ENCODE measurements at places on chromosomes 7 and 10.

- no peak for DNase-seq
These were observed 10.4 kb downstream of the ALDH18A1 start for GRCh38 chr10:95646160-95646559.

DNA sequence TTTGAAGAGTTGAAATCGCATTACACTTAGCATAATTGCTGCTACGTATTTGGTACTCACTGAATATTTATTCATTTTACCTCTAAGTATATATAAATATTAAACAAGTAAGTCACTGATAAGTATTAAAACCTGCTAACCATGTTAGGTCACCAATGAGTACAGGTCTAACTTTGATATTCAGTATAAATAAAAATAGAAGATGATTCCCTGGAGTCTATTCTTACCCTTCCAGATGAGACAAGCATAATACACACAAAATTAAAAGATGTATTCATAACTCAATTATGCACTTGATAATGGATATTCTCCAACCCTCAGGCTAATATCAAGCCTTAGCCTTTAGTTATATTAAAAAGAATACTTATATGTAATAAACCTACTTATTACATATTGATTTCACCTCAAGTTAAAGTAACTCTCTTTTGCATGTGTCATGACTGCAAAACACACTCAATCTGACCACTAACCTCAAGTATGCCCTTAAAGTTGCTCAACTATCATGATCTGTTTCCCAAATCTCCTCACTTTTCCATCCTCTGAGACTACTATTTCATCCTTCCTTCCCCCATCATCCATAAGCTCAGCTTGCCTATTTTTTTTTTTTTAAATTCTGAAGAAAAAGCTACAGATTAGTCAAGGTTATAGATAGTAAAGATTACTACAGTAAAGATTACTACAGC, 46.8 kb downstream of the IPMK start:
- DNase-seq: no peak

- DNase-seq: no peak
These were observed 24.1 kb upstream of the PNLIP start for GRCh38 chr10:116521424-116522290.

DNA sequence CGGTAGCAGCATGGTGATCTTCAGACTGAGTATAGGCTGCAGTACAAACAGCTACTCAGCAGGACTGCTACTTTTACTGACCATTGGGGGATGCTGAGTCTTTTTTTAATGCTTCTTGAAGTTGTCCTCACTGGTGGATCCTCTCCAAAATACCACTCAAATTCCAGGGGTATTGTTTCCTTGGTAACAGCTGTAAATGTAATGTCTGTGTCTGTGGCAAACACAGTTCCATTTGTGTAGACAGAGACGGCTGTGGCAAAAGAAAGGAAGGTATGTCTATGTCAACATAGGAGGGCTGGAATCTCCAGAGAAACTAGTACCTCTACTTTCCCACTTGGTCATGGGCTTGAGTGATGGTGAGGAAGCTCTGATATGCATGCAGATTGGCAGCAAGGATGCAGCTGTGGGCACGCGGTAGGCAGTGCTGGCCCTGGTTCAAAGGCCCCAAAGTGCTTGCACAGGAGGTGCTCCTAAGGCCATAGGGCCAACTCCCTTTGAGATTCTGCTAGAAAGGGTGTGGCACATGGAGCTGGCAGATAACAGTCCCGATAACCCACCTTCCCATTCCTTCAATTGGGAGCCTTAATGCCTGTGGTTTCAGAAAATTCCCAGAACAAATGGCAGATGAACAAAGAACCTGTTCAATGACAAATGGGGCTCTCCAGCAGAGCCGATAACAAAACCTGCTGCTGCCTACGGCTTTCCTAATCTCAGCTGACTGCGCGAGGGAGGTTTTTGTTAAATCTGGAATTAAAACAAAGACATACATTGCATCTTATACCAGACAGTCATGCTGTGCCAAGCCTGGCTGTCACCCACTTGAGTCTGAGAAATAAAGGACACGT, 43.0 kb downstream of the PKD1L1 start:
- no peak for DNase-seq

- no peak for DNase-seq
These were observed 19.7 kb downstream of the CALML5 start for GRCh38 chr10:5479481-5480161.

GRCh38 chr7:141513720-141514119, 37.5 kb upstream of the AGK start:
- no peak for DNase-seq

- DNase-seq: peak; percentile 9
These were observed 227.4 kb downstream of the GRID1 start for GRCh38 chr10:86139066-86139657.

DNA sequence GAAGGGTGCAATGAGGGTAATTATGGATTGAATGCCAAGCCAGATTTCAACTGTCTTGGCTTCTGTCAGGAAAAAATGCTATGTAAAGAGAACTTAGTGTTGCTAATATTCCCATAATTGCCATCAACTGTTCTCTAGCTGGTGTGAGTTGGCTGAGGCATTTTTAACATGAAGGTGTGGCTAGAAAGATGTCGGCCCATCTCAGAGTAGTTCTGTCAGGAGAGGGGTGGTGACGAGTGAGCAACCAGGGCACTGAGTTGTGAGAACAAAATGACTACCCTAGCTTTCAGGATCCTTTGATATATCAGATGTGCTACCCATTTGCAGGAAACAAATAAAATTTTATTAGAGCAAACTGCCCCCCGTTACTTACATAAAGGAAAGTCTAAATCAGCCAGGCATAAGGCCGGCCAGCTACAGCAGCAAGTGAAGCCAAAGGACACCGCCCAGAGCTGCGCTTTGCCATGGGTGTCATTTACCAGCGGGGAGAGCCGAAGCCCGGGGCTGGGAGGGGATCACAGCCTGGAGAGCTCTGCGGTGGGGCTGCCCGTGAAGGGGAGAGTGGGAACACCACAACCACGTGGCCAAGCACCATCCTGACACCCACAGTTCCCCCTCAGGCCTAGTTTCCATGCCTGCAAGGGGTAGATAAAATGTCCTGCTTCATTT, 141.4 kb downstream of the ICA1 start:
- DNase-seq: no peak

DNA sequence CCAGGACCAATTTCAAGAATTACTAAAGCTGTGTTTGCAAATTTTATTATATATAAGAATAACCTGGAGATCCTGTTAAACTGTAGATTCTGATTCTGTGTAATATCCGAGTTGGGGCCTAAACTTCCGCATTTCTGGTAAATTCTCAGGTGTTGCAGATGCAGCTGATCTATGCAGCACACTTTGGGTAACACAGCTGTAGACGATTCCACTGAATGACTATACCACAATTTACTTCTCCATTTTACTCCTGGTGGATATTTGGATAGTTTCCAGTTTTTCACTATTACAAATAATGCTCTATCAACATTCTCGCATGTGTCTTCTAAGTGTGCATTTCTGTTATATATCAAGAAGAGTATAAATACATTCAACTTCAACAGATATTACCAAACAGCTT, 7.5 kb downstream of the GDI2 start:
- DNase-seq: no peak

- DNase-seq: no peak
These were observed 117.9 kb downstream of the NPY start for GRCh38 chr7:24401628-24402593.

DNA sequence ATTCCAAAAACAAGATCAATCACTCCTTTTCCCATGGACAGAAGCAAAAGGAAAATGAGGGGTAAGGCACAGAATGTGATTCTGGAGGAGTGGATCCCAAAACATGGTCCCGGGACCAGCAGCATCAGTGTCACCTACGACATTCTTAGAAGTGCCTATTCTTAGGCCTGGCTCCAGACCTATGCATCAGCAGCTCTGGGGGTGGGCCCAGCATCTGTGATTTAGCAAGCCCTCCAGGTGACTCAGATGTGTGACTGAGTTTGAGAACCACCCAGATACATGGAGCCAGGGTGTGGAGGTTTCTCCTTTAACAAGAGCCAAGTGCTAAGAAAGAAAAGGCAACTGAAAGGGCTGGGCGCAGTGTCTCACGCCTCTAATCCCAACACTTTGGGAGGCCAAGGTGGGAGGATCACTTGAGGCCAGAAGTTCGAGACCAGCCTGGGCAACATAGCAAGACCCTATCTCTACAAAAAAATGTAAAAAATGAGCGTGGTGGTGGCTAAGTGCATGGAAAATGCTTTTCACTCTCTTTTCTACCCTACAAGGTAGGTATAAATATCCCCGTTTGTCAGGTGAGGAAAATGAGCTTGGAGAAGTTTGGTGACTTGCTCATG, 17.1 kb upstream of the ARPC1A start:
- DNase-seq: no peak

GRCh38 chr7:131052285-131052904, 275.3 kb upstream of the MKLN1 start:
- DNase-seq: no peak

GRCh38 chr10:127315888-127316287, 119.5 kb upstream of the INSYN2A start:
- DNase-seq: no peak

DNA sequence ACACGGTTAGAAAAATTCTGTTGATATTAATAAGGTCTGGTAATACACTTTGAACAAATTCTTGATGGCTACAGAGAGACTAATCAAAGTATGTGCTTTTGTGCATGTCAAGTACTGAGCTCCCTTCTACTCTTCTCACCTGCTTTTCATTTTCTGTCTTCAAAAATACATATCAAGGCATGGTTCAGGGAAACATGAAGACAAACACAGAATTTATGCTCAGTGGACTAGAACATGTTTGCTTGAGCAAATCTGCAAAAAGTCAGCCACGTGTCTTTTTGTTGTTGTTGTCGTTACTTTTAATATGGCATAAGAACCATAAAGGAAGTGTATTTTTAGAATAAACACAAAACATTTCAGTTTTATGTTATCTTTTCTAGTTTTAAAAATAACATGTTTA, 21.9 kb downstream of the CDK13 start:
- DNase-seq: no peak

- DNase-seq: no peak
These were observed 751.8 kb downstream of the KCNMA1 start for GRCh38 chr10:76885816-76886215.

DNA sequence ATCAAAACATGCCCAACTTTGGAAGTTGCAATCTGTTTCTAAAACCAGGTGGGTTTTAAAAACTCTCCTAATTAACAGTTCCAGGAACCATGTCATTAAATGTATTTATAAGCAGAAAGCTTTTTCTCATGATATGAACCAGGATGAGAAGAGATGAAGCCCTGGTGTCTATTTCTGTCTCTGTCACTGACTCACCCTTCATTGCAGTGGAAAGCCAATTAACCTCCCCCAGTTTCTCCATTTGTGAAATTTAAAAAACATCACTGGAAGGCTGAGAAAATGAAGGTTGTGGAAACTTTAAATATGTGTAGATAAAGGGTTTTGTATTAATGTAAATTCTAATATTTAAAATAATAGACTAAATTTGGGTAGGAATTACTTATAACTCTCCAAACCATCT, 1088.0 kb downstream of the SORCS1 start:
- no peak for DNase-seq

GRCh38 chr7:75662579-75663301, 76.0 kb downstream of the HIP1 start:
- no peak for DNase-seq

DNA sequence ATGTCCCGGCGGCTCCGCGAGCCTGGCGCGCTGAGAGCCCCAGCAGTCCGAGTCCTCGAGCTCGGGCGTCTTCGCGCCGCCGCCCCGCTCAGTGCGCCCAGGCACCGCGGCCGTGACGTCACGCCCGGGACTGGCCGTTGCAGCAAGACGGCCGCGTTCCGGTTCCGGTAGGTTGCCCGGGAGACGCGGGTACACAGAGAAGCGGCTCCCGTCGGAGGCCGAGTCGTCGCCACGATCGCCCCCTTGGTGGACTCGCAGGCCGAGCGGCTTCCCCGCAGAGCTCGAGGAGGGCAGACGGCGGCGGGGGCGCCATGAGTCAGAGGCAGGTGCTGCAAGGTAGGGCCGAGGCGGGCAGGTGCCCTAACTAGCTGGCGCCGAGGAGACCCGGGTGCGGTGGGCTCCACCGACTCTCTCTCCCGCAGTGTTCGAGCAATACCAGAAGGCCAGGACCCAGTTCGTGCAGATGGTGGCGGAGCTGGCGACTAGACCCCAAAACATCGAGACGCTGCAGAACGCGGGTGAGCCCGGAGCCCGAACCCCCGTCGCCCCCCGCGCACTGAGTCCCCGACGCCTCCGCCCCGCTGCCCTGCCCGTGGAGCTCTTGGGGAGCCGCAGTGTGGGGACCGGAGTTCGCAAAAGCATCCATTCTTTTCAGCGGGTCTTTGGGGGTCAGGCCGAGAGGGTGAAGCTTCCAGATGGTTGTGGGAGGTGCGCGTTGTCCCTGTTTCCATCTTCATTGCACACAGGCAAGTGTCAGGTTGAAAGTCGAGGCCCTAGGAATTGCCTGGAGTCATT, at the start of gene SPAG6:
SPAG6 (plus strand) TSS at position 196 of the 795 bp plus-strand sequence; CDS start at position 312, 116 bp downstream.
- no peak for DNase-seq

DNA sequence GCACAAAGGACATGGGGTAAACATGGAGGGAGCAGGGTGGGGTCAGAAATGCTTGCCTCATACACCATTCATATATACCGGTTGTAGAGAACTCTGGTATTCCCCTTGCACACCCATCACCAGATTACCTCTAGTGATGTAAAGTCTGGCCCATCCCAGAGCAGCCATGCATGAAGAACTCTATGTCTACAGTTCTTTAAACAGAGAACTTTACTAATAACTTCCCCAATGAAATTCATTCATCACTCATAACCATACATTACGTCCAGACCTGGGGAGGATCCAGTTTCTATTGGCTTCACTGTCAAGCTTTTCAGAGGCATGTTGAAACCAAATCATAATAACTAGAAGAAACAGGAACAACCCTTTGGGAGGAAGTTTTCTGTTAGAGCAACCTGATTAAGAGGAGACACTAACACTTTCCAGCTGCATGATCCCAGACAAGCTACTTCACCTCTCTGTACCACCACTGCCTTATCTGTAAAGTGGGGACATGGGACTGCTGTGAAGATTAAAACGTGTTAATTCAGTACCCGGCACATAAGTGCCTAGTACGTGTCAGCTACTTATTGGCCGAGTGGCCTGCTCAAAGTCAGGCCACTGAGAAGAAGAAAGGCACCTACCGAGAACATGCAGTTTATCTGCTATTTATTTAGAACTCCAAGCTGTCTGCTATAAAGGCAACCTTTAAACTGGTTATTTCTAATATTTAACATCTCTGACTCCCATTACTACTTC, 59.7 kb downstream of the IGF2BP3 start:
- no peak for DNase-seq

- no peak for DNase-seq
These were observed 505.9 kb downstream of the TCERG1L start for GRCh38 chr10:130805635-130806030.

GRCh38 chr7:39509912-39510311, 56.3 kb upstream of the YAE1 start:
- DNase-seq: no peak

- DNase-seq: no peak
These were observed 9.7 kb upstream of the ZNF485 start for GRCh38 chr10:43596546-43596945.
